Psoas muscle (tissue), 8 donors: ENCODE measurements at places on chromosomes 7 and 10. TPM values are rescaled to one million over a fixed set of nuclear protein-coding genes. Genes with fewer than 3 reads are reported as not detected.

- no peak for DNase-seq
These were observed 42.0 kb upstream of the PDLIM1 start for GRCh38 chr10:95332666-95333249.

DNA sequence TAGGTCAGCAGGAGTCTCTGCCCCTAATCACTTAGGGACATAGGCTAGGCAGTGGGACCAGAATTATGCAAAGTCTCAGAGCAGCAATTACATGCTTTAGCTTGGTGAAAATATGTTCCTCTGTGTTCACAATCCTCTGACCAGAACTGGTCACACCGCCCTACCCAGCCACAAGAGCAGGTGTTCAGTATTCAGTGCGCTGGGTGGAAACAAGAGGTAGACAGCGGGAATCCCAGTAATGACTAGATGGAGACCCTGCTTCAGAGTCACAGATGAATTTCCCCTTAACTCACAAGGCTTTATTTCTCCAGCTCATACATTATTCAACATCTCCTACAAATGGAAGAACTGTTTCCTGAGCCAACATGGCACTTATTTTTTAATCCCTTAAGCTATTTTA lies 763.7 kb upstream of the POM121L12 start:
- DNase-seq = no peak

The HABP2 gene
- 0.15 TPM for total RNA-seq

- no peak for DNase-seq
These were observed 48.4 kb downstream of the C10orf71 start for GRCh38 chr10:49347342-49347741.

GRCh38 chr7:25949736-25950487 lies 202.1 kb upstream of the NFE2L3 start:
- no peak for DNase-seq

GRCh38 chr10:23438547-23439451 lies at the start of gene OTUD1:
Gene OTUD1 (plus strand): TSS chr10:23439075. CDS start chr10:23439458, 383 bp downstream.
- peak; percentile 97 for DNase-seq

The HOXA13 gene
- total RNA-seq = 0.06 TPM

The PROSER2 gene
- 2.8 TPM for total RNA-seq

- DNase-seq = no peak
These were observed 279.5 kb downstream of the GALNT17 start for GRCh38 chr7:71411475-71411874.

- no peak for DNase-seq
These were observed 131.5 kb upstream of the C1QL3 start for GRCh38 chr10:16653224-16653623.

The NODAL gene
- total RNA-seq = not detected

The CCDC172 gene
- not detected for total RNA-seq

The MSS51 gene
- total RNA-seq = 29.4 TPM

The ARID5B gene
- total RNA-seq = 47.7 TPM

DNA sequence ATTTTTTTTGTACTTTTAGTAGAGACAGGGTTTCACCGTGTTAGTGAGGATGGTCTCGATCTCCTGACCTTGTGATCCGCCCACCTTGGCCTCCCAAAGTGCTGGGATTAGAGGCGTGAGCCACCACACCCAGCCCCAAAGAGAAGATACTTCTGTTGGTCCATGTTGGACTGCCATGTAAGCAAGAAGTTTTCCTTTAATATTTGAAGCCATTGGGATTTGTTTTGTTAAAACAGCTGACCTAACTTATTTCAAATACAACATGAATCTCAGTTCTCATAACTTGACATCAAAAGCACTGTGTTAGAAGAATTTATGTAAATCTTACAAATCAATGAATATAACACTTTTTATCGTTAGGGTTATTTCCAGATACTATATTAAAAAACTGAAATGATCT lies 302.4 kb downstream of the SDHAF3 start:
- no peak for DNase-seq

The AMZ1 gene
- total RNA-seq = not detected

The CLDN3 gene
- total RNA-seq = not detected

The LRCH4 gene
- 41.5 TPM for total RNA-seq

DNA sequence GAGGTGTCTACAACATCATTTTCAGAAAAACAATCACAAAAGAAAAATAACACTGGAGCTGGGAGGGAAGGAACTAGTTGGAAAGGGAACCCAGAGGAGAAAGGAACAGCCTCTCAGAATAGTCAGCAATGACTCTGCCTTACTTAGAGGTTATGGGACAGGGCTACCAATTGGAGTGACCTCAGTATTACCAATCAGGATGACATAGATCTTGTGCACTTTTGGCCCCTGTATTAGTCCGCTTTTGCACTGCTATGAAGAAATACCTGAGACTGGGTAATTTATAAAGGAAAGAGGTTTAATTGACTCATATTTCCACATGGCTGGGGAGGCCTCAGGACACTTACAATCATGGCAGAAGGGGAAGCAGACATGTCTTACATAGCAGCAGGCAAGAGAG lies 99.7 kb upstream of the SDK1 start:
- no peak for DNase-seq

The PRF1 gene
- total RNA-seq = 1.6 TPM

GRCh38 chr10:71432101-71432905 lies 35.6 kb downstream of the CDH23 start:
- no peak for DNase-seq

GRCh38 chr10:102919992-102920739 lies 2.1 kb downstream of the CNNM2 start:
- DNase-seq = no peak

- DNase-seq = no peak
These were observed 68.8 kb downstream of the NRP1 start for GRCh38 chr10:33265621-33266020.

DNA sequence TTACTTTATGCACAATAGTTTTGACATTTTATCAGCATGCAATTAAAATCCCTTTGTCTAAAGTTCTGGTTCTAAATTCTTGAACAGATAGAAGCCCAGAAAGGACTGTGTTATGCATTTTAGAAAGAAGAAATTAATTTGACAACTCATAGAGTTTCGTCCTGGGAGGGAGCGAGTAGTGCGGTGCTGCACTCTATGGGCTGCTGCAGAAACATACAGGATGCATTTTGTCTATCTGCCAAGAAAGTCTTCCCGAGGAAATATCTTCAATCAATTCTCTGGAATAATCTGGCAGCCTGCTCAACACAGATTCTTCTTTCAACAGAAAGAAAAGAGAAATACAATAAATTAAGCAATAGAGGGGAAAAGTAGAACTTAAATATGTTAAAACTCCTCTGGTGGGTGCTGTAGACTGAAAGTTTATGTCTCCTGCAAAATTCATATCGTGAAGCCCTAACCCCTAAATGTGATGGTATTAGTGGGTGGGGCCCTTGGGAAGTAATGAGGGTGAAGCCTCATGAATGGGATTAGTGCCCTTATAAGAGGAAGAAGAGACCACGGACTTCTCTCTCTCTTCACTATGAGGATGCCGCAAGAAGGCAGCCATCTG lies 39.0 kb upstream of the IFRD1 start:
- no peak for DNase-seq

GRCh38 chr7:92809397-92809759 lies 27.0 kb downstream of the CDK6 start:
- no peak for DNase-seq

- DNase-seq = peak; percentile 30
These were observed 8.9 kb downstream of the FBXL13 start for GRCh38 chr7:103065667-103066066.

DNA sequence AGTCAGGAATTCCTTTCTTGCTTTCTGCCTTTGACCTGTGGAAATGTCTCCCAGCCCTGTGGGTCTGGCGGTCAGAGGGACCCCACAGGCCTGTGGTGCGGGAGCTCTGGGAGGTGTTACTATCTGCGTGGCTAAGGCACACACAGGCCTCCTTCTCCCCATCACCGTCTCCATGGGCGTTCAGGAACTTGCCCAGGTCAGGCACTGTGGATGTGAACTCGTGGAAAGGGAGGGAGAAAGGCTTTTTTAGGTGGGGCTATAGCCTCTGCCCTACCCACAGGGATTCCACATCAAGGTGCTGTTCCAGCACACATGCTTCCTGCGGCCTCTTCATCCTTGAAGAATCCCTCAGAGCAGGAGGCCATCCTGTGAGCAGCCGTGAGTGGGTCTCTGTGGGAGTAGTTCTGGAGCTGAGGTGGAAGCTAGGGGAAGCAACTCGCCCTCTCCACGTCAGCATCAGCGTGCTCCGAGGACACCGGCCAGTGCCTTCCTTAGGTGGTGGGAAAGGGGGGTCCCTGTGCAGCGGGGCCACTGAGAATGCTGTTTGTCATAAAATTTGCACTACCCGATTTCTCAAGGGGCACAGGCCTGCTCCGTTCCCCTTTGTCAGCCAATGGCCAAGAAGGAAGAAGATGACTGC lies 7.5 kb upstream of the ATP6V0E2 start:
- no peak for DNase-seq

- no peak for DNase-seq
These were observed 13.3 kb downstream of the GPR37 start for GRCh38 chr7:124752310-124752709.

The MEOX2 gene
- 6.9 TPM for total RNA-seq

DNA sequence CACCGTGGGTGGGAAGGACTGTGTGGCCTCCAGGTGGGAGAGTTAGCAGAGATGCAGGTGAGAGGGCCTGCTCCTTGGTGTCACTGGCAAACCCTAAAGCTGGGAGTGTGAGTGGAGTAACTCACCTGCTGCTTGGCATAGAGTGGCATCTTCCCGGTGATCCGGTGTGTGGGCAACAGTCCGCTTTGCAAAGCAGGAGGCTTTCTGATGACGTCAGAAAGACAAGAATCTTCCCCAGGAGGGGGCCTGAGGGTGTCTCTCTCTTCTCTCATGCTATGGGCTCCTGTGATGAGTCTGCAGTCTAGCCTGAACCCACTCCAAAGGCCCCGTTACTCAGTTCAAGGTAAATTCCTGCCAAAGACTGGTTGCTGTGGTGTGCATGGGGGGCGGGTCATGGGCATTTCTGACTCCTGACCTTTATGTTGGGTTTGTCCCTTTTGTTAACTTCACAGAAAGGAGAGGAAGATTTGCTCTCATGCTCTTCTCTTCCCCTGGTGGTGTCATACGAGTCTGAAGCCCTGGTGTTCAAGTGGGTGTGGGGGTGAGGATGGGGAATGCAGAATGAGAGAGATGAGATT lies 187.9 kb downstream of the GATA3 start:
- no peak for DNase-seq

DNA sequence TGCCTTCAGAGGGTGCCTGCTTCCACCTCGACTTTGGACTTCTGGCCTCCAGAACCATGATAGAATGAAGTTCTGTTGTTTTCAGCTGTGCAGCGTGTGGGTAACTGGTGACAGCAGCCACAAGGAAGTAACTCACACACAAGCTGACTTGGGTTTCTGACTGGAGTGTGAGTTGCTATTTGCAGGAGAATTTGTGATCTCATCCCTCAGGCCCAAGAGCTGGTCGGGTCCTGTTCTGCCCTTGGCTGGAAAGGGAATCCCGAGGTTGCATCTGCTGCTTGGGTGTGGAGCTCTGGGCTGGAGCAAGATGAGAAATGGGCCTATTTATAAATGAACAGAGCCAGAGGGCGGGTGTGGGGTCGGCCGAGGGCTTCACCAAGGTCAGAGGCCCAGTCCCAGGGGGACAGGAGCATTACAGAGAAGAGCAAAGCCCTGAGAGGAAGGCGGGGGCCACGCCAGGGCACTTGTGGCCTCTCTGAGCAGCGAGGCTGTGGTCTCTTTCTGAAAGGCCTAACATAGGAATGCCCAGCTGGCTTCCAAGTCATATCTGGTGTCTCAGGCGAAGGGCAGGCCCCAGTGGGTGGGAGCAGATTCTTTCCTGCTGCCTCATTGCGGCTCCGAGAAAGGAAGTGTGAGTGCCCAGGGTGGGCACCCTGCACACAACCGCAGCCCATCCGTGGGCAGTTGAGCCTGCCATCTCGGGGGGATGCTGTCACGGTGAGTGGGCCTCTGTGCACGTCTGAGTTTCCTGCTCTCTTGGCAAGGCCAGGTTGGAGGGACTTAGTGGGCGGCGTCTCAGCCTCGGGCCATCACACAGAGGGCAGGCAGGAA lies 26.5 kb upstream of the C10orf71 start:
- peak; percentile 90 for DNase-seq

The CCDC71L gene
- total RNA-seq = 12.4 TPM

DNA sequence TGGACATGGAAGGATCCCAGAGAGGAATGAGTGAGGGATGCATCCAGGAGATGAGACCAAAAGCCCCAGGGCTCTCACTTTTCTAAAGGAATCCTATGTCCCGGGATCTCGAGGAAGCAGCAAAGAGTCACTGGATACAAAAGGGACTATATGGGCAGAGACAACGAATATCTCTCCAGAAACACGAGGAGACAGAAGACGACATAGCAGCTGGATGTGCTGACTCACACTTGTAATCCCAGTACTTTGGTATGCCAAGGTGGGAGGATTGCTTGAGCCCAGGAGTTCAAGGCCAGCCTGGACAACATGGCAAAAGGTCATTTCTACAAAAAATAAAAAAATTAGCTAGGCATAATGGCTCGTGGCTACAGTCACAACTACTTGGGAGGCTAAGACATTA lies 24.7 kb upstream of the MSMB start:
- no peak for DNase-seq

DNA sequence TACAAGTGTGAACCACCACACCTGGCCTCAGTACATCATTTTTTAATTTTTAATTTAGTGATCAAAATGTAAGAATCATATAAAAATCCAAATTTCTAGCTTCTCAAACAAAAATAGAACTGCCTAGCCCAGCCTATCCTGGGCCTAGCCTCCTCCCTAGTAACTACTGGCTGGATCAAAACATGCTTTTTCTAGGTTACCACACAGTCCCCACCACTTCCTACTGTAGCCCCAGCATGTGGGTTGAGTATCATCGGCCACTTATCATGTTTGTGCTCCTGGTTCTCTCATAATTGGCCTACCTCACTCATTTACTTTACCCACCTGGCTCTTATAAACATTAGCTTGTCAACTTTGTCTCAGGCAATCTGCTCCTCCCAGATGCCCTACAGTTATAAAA lies 52.9 kb downstream of the DNAJC12 start:
- no peak for DNase-seq

The AKR1B1 gene
- total RNA-seq = 188 TPM

DNA sequence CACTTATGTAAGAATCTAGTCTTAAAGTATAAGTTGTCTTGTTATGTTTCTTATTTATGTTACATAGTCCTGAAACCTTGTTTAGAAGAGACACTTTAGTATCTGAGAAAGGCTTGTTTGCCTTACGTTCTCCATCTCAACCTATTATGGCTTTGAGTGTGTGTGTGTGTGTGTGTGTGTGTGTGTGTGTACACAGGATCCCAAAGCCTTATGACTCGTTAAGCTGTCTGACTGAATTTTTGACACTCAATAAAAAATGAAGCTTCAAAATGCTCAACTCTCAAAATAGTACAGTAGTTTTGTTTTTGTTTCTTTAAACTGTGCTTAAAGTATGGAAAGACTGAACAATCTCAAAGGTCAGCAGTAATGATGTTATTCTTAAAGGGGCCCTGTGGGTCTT lies 18.0 kb downstream of the CALU start:
- no peak for DNase-seq

The FOXI2 gene
- not detected for total RNA-seq

The RRP12 gene
- total RNA-seq = 84.6 TPM
